ENCODE measurements at places on chromosomes 1 and 21.

DNA sequence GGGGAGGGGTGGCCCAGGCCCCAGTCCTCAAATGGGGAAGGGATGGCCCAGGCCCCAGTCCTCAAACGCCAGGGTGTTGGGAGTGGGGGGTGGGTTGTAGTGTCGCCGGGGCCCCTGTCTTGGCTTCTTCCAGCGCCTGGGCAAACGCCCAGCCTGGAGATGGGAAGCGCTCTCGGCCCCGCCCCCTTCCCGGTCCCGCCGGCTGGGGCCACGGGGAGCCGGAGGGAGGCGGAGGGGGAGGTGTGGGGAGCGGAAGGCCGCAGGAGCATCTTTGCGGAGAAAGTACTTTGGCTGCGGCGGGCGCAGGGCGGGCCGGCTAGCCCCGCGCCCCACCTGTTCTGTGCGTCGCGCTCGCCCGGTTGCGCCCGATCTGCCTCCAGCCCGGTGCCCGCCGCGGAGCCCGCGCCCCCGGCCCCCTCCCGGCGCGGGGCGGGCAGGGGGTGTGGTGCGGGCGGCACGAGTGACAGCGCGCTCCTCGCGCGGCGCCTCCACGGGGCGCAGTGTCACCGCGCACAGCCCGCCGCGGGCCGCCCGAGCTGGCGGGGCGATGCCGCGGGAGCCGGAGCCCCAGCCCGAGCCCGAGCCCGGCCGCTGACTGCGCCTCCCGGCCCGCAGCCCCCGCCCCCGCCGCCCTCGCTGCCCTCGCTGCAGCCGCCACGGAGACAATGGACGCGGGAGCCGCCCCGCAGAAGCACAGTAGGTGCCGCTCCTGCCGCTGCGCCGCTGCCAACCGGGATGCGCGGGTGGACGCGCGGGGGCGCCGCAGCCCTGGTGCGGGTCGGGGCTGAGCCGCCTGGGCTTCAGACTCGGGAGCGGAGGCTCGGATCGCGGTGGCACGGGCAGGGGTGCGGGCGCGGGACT lies 31.1 kb upstream of the PEX10 start:
- no peak for DNase-seq

GRCh38 chr1:5577255-5578040 lies 414.8 kb downstream of the NPHP4 start:
- no peak for DNase-seq

DNA sequence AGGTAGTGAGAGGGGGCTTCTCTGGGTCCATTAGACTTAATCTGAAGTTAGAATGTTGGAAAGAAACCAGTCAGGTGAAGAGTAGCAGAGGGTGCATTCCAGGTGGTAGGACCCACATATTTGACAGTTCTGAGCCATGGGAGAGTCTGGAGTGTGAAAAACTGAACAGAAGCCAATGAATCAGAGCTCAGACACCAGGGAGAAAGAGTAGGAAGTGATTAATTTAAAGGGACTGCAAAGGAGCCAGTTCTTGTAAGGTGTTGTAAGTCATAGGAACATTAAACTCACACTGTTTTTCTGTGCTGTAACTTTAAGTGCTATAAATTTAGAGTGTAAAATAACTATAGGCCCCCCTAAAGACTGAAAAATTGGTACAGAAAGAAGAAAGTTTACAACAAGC lies 5.9 kb upstream of the DHX9 start:
- no peak for DNase-seq

GRCh38 chr1:40309374-40310128 lies 7.5 kb downstream of the COL9A2 start:
- no peak for DNase-seq

DNA sequence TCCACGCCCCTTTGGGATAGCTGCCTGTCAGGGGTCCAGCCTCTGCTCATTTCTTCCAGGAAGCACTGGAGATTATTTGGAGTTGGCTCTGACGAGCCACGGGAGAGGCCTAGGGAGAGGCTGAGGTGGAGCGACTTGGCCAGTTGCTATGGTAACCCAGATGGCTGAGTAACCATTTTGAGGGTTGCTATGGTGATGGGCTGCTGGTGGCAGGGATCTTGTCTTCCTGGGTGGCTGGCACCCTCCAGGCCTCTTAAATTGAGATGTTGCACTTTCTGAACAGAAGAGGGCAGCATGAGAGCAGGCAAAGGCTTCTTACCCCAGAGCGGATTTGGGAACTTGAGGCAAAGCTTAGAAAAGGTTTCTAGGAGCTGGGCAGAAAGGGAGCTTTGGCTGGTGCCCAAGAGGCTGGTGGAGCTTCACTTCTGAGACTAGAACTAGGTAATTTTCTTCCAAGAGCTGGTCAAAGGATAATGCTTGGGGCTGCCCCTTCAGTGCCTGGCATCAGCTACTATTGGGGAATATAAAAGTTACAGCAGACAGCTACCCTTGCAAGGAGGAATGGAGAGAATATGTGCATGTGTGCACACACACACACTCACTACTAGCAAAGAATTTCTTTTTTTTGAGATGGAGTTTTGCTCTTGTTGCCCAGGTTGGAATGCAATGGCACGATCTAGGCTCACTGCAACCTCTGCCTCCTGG lies 72.5 kb downstream of the NDUFS5 start:
- no peak for DNase-seq

GRCh38 chr1:209743145-209743482 lies 12.7 kb upstream of the TRAF3IP3 start:
- DNase-seq: no peak

GRCh38 chr1:68228851-68229250 lies 3.5 kb downstream of the WLS start:
- no peak for DNase-seq

- no peak for DNase-seq
These were observed 10.6 kb upstream of the GIPC2 start for GRCh38 chr1:78035121-78035520.

GRCh38 chr1:8382608-8383505 lies 64.9 kb downstream of the SLC45A1 start:
- no peak for DNase-seq

DNA sequence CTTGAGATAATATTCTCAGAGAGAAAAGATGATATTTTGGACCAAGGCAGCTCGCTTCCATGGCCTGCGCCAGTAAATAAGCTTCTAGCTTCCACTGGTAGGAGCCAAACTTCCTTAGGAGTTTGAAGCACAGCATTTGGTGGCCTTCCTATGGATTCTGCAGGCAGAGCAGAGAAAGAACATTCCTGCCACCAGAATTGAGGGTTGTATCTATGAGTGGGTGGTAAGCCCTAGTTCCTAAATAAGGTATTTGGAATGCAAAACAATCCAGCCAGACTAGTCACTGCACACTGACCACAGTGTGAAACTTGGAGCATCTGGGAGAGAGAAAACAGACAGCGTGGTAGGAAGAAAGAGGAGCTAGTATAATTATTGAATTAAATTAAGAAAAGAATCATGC lies 54.1 kb upstream of the BCAR3 start:
- no peak for DNase-seq

- no peak for DNase-seq
These were observed 58.5 kb downstream of the SLC66A1 start for GRCh38 chr1:19370453-19371170.

- no peak for DNase-seq
These were observed 76.3 kb downstream of the NPHP4 start for GRCh38 chr1:5915587-5916571.

- no peak for DNase-seq
These were observed 24.4 kb upstream of the HUNK start for GRCh38 chr21:31848326-31848985.

GRCh38 chr1:165632491-165632890 lies 1.5 kb downstream of the MGST3 start:
- DNase-seq: no peak

DNA sequence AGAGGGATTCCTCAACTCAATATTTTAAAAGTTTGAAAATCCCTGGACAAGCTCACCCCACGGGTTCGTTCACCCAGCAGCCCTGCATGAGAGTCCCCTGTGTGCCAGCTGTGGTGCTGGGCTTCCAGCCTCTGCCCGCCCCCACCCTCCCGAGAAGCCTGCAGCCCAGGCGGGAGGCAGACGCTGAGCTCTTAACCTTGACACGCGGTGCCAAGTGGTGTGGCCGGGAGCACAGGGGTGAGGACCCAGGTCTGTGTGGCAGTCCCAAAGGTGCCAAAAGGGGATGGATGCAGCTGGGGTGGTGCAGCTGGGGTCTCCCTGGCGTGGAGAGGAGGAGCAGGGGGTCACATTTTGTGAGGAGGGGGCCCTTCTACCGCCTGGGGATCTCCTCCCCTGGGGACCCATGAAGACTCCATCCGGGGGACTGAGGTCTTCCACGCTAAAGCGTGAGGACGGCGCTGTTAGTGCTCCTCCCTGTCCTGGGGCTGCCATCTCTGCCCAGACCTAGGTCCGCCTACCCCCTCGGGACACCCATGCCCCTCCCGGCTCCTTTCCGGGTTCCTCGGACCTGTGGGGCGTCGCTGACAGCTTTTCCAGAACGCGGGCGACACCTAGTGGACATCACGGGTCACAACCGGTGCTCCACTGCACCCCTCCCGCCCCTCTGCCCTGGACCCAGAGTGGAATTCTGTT lies 12.9 kb downstream of the PLA2G2F start:
- DNase-seq: peak; percentile 59

- no peak for DNase-seq
These were observed 305.4 kb upstream of the PTBP2 start for GRCh38 chr1:96416111-96416595.

DNA sequence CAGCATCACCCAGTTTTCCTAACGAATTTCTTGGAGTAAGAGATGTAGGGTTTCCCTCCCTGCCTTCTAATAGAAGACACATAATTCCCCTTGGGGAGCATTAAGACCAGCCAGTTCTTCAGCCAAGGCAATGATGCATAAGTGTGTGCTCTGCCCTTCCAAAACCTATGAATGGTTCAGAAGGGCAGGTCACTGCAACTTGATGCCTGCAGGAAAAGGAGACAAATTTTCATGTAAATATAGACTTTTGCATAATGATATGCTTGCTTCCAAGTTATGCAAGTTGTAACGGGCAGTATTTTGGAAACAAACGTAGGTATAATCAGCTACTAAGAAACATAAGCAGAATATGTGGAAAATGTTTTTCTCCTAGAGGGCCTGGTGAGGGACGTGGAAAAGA lies 31.6 kb downstream of the PTGS2 start:
- DNase-seq: no peak

GRCh38 chr1:231962636-231963035 lies 336.0 kb downstream of the DISC1 start:
- DNase-seq: no peak

- DNase-seq: no peak
These were observed 9.0 kb upstream of the LDLRAP1 start for GRCh38 chr1:25534410-25534788.

- no peak for DNase-seq
These were observed 3.3 kb upstream of the FAM110D start for GRCh38 chr1:26155370-26156284.

DNA sequence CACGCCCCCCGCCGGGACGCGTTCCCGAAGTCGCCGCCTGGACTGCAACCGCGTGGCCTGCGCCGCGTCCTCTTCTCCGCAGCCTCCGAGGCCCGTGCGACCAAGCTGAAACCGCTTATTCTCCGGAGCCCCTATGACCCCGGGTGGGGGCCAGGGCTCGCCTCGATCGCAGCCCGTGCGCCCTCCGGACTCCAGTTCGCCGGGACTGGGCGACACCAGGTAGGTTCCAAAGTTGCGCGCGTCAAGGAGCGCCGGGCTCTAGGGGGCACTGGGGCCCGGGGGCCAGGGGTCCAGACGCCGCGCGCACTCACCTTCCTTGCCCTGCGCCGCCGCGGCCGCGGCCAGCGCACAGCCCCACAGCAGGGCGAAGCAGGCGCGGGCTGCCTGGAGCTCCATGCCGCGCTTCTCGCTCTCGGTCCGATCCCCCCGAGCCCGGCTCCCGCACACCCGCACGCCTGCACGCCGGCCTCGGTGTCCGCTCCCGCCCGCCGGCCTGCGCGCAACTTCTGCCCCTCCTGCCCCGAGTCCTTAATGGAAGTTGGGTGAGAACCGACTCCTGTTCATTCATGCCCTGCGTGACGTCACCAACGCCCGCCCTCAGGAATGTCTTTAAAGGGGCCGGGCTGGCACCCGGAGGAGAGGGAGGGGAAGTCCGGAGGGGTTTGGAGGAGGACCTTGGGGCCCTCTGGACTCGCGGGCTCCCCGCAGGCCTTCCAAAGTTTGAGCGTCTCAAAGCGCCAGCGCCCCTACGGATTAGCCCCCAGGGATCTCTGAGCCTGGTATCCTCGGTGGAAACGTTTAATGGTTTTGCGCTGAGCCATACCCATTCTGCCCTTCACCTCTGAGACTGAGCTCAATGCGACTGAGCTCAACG lies at the start of gene EPHA2:
TSS of gene EPHA2 (minus strand) at position 533 of the 874 bp plus-strand sequence. CDS start at position 396, 137 bp downstream.
- no peak for DNase-seq

DNA sequence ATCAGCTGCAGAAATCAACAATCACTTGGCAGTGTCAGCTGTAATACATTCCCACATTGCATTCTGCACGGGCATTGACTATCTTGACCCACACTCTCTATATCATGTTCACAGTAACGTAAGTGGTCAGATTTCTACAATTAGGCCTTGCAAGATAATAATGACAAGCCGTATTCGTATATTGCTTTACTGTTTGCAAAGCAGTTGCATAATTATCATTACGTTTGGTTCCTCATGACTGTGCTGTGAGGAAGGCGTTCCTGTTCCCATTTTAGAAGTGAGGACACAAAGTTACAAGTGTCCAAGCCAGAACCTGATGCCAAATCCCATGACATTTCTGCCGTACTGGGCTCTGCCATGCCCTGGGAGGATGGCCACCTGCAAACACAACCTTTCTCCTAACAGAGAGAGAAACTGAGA lies 53.5 kb upstream of the TARBP1 start:
- DNase-seq: no peak

- DNase-seq: no peak
These were observed 753.6 kb upstream of the TPTE start for GRCh38 chr21:9767592-9768375.

GRCh38 chr1:154466921-154467417 lies 35.0 kb upstream of the TDRD10 start:
- DNase-seq: no peak

- no peak for DNase-seq
These were observed 38.9 kb downstream of the WARS2 start for GRCh38 chr1:119101563-119101962.

- no peak for DNase-seq
These were observed 64.7 kb downstream of the VPS26C start for GRCh38 chr21:37202221-37203110.

DNA sequence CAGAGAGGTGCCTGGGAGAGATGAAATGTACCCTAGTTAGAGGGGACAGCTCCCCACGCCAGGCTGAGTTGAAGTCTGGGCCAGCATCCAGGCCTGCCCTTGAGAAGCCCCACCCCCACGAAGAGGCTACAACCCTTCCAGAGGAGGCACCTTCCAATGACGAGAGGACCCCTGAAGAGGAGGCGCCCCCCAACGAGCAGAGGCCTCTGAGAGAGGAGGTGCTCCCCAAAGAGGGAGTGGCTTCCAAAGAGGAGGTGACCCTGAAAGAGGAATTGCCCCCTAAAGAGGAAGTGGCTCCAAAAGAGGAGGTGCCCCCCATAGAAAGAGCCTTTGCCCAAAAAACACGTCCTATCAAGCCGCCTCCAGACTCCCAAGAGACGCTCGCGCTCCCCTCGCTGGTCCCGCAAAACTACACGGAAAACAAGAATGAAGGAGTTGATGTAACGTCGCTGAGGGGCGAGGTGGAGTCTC lies 3.1 kb downstream of the EVA1B start:
- DNase-seq: no peak

- DNase-seq: no peak
These were observed 5.0 kb upstream of the KIAA0040 start for GRCh38 chr1:175197531-175197930.

- DNase-seq: no peak
These were observed 21.1 kb downstream of the RTCA start for GRCh38 chr1:100287162-100287561.
